Mesothelial cell of epicardium (in vitro differentiated cells): ENCODE measurements at places on chromosomes 16 and 17. TPM values are rescaled to one million over a fixed set of nuclear protein-coding genes. Genes with fewer than 3 reads are reported as not detected.

The E2F4 gene
- total RNA-seq, result 78.3 to 80.2 TPM (median 79.5 TPM) in 3 replicates

DNA sequence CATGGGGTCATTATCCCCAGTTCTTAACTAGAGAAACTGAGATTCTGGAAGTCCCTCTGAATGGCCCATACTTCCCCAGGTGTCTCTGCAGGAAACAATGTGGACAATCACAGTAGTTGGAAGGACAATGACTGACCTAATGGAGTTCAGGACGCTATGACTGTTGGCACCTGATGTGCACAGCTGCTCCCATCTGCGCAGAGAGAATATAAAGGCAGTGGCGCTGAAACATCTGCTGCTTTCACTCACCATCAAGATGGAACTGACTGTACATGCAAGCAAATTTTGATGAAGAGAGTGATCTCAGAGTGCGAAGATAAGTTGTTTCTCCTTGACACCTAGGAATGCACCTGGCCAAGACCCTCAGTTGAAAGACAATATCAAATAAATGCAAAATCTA, 395.7 kb upstream of the ASIC2 start:
- no peak overlapping the region for H3K4me3 ChIP-seq
- no peaks in the 10 kb centered on the region for H3K4me1 ChIP-seq
- no peak for DNase-seq

DNA sequence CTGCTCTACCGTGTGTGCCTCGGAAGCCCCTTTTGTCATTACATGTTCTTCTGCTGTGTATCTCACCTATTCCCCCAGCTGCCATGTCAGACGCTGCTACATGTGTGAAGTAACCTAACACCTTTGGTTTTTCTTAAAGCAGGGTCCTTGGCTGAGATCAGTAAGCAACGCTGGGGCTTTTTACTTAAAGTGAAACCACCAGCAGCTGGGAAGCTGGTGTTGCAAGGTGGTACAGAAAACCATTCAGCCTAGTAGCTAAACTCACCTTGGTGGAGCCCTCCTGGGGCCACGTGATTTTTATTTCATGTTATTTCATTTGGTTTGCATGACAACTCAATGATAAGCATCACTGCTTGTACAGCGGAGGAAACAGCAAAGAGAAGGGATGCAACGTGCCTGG, 62.6 kb downstream of the PLCG2 start:
- H3K4me3 ChIP-seq, result no peak overlapping the region
- H3K36me3 ChIP-seq, result no peaks in the 10 kb centered on the region
- H3K27ac ChIP-seq, result no peak overlapping the region
- DNase-seq, result no peak

- H3K4me1 ChIP-seq, result peaks cover 27% of the 10 kb centered on the region
- H3K27me3 ChIP-seq, result peaks cover 4% of the 10 kb centered on the region
- peak overlapping the region; percentile 82 for H3K27ac ChIP-seq
- peak overlapping the region; percentile 41 for H3K4me3 ChIP-seq
- H3K36me3 ChIP-seq, result no peaks in the 10 kb centered on the region
Observed at GRCh38 chr17:6374271-6374691, 60.6 kb downstream of the AIPL1 start.

The OMG gene
- not detected in 3 replicates for total RNA-seq

DNA sequence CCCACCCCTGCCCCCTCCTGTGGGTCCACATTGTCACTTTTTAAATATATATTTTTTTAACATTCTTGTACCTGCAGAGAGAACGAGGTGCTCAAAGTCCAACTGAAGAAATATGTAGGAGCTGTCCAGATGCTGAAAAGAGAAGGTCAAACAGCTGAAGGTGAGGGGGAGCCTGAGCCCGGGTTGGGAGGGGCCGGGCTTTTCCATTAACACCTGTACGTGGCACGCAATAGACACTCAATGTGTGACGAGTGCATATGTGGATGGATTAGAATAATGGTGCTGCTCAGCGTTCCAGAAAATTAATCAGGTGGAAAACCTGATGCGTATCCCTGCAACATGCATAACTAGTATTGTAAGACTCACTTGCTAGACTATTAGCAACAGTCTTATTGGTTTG, 223.0 kb downstream of the SNX29 start:
- H3K4me1 ChIP-seq, result no peaks in the 10 kb centered on the region
- H3K27me3 ChIP-seq, result no peaks in the 10 kb centered on the region
- no peak overlapping the region for H3K27ac ChIP-seq
- no peak overlapping the region for H3K4me3 ChIP-seq
- no peaks in the 10 kb centered on the region for H3K36me3 ChIP-seq
- DNase-seq, result no peak

DNA sequence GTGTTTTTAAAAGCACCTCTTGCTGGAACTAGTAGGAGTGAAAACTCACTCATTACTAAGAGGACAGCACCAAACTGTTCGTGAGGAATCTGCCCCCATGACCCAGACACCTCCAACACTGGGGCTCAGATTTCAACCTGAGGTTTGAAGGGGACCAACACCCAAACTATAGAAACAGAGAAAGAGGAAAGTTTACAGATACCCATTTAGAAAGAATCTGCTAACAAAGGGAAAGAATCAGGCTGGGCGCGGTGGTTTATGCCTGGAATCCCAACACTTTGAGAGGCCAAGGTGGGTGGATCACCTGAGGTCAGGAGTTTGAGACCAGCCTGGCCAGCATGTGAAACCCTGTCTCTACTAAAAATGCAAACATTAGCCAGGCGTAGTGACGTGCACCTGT, 3.4 kb upstream of the CSNK1D start:
- H3K4me3 ChIP-seq, result no peak overlapping the region
- no peak for DNase-seq
- H3K27me3 ChIP-seq, result no peaks in the 10 kb centered on the region
- peaks cover 8% of the 10 kb centered on the region for H3K36me3 ChIP-seq
- H3K4me1 ChIP-seq, result peaks cover 19% of the 10 kb centered on the region

The TBC1D3 gene
- not detected in 3 replicates for total RNA-seq

DNA sequence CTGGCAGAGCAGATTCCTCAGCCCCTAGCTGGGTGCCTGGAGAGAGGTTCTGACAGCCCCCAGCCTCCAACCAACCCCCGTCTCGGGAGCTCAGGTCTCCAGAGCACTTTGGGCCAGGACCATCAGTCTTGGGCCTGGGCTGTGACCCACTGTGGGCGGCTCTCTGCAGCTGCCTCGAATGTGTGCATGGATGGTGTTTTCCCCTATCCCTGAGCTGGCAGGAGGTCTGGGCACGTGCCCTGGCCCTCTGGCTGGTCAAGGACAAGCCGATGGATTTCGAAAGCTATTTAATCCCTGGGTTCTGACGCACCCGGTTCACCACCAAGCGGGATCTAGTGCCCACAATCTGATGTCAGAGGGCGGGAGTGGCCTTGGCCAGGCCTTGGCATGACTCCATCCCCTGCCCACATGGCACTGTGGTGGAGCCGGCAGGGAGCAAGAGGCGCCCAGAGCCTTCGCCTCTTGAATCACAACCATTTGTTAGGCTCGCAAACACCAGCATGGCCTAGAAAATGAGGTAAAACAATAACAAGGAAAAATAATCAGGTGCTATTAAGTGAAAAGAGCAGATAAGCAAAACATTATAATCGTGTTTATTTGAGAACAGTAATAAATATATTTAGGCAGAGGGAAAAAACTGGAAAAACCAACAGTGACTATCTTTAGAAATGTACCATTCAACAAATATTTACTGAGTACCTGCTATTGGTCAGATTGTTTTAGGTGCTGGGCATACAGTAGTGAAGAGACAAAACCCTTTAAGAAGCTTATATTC, 69.3 kb upstream of the TOB1 start:
- H3K36me3 ChIP-seq, result no peaks in the 10 kb centered on the region
- peaks cover 8% of the 10 kb centered on the region for H3K4me1 ChIP-seq
- no peak overlapping the region for H3K4me3 ChIP-seq

The CEP95 gene
- total RNA-seq, result 128 to 135 TPM (median 132 TPM) in 3 replicates

DNA sequence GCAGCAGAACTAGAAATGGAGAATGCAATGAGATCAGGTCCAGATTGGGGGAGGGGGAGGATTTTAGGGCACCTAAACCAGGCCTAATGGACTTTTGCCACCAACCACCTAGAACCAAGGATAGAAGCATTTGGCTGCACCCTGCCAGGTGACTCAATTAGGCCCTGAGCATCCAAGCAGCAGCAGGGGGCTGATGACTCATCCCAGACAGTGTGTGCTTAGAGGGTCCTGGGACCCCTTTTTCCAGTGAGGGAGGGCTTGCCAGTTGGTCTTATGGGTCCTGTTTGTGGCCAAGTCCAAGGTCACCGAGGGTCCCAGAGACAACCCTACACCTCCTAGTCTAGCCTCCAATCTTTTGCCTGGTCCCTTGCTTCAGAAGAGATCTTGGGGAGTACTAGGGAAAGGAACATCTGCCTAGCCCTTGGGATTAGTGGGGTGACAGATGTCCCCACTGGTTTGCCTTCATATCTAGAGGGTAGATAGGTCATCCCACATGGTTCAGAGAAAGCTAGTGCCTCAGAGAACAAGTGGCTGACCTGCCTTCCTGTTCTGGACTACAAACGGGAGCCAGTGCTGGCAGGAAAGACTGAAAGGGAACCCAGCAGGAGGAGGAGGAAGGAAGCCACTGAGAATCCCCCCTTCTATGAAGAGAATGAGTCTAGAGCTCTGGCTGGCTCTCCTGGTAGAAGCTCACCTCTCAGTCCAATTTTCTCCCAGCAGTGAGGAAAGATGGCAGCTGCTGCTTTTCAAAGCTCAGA, 1.6 kb upstream of the TBKBP1 start:
- peaks cover 21% of the 10 kb centered on the region for H3K4me1 ChIP-seq
- peak overlapping the region; percentile 81 for H3K27ac ChIP-seq
- H3K4me3 ChIP-seq, result peak overlapping the region; percentile 72
- H3K36me3 ChIP-seq, result no peaks in the 10 kb centered on the region
- DNase-seq, result no peak
- H3K27me3 ChIP-seq, result no peaks in the 10 kb centered on the region

The AIPL1 gene
- not detected in 3 replicates for total RNA-seq

- H3K27ac ChIP-seq, result no peak overlapping the region
- H3K4me1 ChIP-seq, result no peaks in the 10 kb centered on the region
- peaks cover 5% of the 10 kb centered on the region for H3K36me3 ChIP-seq
- no peak overlapping the region for H3K4me3 ChIP-seq
- DNase-seq, result no peak
Observed at GRCh38 chr17:46960152-46960551, 18.9 kb downstream of the RPRML start.

The LPO gene
- 0.16 to 0.29 TPM (median 0.27 TPM) in 3 replicates for total RNA-seq

DNA sequence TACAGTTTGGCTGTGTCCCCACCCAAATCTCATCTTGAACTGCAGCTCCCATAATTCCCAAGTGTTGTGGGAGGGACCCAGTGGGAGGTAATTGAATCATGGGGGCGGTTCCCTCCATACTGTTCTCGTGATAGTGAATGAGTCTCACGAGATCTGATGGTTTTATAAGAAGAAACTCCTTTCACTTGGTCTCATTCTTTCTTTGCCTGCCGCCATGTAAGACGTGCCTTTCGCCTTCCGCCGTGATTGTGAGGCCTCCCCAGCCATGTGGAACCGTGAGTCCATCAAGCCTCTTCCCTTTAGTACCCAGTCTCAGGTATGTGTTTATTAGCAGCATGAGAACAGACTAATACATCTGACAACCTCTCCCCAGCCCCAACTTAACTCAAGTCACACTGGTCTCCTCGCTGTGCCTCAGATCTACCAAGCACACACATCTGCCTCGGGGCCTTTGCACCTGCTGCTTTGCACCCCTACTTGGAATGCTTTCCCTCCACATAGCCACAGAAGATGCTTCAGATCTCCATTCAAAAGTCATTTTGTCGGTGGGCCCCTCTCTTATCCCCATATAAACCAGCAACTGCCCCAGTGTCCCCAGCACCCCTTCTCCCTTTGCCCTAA, 74.4 kb downstream of the RPH3AL start:
- no peak overlapping the region for H3K4me3 ChIP-seq
- no peak for DNase-seq
- peaks cover 12% of the 10 kb centered on the region for H3K36me3 ChIP-seq
- no peak overlapping the region for H3K27ac ChIP-seq
- H3K27me3 ChIP-seq, result no peaks in the 10 kb centered on the region
- H3K4me1 ChIP-seq, result peaks cover 6% of the 10 kb centered on the region

The FBXO47 gene
- not detected in 3 replicates for total RNA-seq

DNA sequence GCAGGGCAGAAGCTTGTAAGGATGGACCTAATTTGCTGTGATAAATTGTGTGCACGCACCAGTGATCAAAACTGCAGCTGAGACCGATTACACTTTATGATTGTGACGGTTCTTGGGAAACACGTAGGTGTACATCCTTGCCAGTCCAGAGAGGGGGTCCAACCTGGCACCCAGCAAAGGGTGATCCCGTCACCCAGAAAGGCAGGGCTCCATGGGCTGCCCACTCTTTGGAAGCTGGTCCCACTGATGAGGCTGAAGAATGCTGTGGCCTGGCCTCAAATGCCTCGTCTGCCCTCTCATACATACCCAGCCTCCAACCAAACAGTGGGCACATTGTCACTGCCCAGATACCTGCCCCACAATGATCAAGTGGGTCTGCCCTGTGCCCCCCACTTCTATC, 132.0 kb downstream of the C16orf78 start:
- no peaks in the 10 kb centered on the region for H3K4me1 ChIP-seq
- no peaks in the 10 kb centered on the region for H3K27me3 ChIP-seq
- H3K4me3 ChIP-seq, result no peak overlapping the region
- no peak for DNase-seq

DNA sequence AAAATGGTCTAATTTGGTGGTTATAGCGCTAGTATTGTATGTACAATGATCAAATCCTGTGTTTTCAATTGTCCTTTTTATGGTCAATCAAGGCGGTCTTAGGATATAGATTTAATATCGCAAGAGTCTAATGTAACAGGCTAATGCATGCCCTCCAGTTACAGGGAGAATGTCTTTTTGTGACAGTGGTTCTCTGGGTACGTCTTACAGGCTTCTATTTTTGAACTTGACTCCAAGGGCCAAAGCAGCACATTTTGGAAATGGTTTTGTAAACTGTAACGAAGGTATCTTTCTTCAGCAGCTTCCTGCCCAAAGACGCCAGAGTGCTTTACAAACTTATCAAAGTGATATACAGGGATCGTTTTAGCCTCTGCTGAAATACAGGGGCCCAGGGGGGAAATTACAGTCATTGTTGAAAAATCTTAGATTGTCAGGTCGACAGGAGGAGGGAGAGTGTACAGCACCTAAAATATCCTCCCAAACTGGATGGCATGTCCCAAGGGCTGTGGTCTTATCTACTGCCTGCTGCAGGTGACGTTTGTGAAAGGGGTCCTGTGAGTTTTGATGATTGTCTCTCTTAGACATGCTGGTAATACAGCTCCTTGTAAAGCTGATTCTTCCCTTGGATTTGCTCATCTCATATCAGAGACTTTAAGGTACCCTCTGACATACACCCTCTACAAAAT, 288.5 kb downstream of the CDH13 start:
- no peak overlapping the region for H3K27ac ChIP-seq
- DNase-seq, result no peak
- H3K4me1 ChIP-seq, result no peaks in the 10 kb centered on the region
- H3K4me3 ChIP-seq, result no peak overlapping the region
- H3K27me3 ChIP-seq, result peaks cover 5% of the 10 kb centered on the region
- no peaks in the 10 kb centered on the region for H3K36me3 ChIP-seq

DNA sequence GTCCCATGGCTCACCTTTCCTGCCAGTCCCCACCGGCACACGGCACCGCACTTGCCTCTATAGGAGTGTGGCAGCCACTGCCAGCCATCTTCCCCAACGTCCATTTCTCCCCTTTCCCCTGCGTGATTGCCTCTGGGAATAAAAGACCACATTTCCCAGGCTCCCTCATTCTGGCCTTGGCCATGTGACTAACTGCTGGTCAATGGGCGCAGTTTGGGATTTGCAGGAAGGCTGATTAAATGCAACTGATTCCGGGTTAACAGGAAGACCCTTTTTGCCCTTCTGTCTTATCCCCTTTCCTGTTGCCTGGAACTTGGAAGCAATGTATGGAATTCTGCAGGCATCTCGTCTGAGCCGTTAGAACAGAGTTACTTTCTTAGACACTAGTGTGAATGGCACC, 3.0 kb downstream of the BTBD17 start:
- no peak overlapping the region for H3K27ac ChIP-seq
- no peak for DNase-seq
- peaks cover 93% of the 10 kb centered on the region for H3K27me3 ChIP-seq
- no peaks in the 10 kb centered on the region for H3K36me3 ChIP-seq
- H3K4me3 ChIP-seq, result no peak overlapping the region
